Esophagus muscularis mucosa (tissue), 4 donors: ENCODE measurements at places on chromosomes 5 and 9. TPM values are rescaled to one million over a fixed set of nuclear protein-coding genes. Genes with fewer than 3 reads are reported as not detected.

Gene TEX48
- total RNA-seq, result not detected

DNA sequence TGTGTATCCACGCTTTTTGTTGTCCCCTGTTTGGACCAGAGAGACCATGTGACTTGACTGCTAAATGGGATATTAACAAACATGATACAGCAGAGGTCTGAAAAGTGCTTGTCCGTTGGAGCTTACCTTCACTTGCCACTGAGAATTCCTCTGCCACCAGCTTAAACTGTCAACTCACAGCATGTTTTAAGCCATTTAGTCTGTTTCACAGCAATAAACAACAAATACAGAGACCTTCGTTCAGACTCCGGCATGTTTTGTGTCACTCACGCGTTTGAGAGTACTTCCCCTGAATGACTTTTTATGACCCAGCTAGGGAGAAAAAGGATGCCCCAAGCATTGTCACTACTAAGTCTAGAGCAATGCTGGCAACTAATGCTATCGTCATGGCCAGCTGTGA, 173.8 kb downstream of the PTPRD start:
- H3K27me3 ChIP-seq, result no peaks in the 10 kb centered on the region
- no peaks in the 10 kb centered on the region for H3K36me3 ChIP-seq
- DNase-seq, result no peak
- no peak overlapping the region for H3K4me3 ChIP-seq

- H3K27ac ChIP-seq, result no peak overlapping the region
- H3K4me1 ChIP-seq, result no peaks in the 10 kb centered on the region
- H3K36me3 ChIP-seq, result no peaks in the 10 kb centered on the region
- DNase-seq, result peak; percentile 31
- H3K4me3 ChIP-seq, result no peak overlapping the region
- H3K27me3 ChIP-seq, result no peaks in the 10 kb centered on the region
Measured at GRCh38 chr5:79806741-79807140, 117.1 kb downstream of the CMYA5 start.

GRCh38 chr5:66992547-66992946, 204.1 kb downstream of the CD180 start:
- no peak for DNase-seq
- no peak overlapping the region for H3K27ac ChIP-seq

DNA sequence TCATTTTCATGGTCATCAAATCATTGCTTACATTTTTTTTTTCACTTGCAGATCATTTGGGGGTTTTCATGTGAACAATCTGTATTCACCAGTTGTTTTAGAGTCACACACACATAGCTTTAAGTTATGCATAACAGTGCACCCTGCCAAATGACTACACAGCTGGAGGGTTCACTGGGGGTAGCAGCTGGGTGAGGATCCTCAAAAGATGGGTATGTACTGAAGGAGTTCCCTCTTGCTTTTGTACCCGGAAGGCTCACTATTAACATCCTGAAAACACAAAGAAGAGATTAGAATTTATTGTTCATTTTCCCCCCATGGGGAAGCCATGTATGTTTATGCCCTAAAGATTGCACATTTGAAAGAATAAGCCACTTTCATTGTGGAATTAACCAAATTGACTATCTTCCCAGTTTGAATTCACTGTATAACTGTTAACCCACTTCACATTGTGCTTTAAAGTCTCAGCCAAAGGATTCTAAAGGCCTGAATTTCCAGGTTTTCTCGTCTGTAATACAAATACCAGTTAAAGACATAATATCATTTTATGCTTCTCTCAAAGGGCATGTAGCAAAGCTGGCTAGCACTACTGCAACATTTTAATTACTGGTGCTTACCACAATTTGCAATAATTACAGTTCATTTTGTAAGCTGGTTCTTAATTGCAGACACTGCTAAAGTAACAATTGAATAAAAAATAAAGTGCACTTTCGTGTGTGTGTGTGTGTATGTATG, 466.4 kb upstream of the MEF2C start:
- H3K27ac ChIP-seq, result no peak overlapping the region
- H3K4me3 ChIP-seq, result no peak overlapping the region
- H3K36me3 ChIP-seq, result no peaks in the 10 kb centered on the region
- no peaks in the 10 kb centered on the region for H3K4me1 ChIP-seq
- no peaks in the 10 kb centered on the region for H3K27me3 ChIP-seq
- DNase-seq, result no peak

Gene INPP5E
- 9.1 TPM for total RNA-seq

Gene CCNJL
- total RNA-seq, result 1.2 TPM

DNA sequence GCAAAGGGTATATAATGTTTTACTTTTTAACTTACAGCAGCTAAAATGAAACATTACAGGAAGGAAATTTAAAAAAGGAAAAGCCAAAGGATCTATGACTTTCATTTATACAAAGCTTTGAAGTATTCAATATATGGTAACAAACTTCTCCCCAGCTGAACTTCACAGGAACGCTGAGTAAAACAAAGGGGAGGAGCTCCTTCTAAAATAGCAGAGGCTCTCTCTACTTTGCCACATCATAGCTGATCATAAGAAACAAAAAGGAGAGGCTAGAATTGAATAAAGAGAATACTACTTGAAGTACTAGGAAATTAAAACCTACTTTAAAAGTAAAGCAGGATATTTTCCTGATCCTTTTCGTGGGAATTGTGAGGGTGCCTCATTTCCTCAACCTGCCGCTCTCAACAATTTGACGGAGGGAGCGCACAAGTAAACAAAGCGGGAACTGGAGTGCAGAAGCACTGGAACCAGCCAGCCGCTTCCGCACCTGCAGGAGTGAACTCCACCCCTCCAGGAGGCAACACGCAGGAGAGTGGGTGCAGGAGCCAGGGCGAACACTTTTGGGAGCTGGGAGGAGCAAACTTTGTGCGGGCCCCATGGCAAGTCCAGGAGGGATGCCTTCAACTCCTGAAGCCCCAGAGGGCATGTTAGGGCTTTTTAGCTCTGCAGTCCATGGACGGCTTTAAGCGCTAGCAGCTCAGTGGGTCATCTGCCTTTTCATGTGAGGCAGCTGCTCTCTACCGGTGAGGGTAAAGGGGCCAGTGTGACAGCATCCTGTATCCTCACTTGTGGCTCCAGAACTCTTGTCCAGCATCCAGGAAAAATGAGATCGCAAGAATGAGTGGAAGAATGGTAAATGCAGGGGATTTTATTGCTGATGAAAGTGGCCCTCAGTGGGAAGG, 757.4 kb downstream of the PTPRD start:
- DNase-seq, result no peak
- H3K27me3 ChIP-seq, result no peaks in the 10 kb centered on the region
- no peak overlapping the region for H3K27ac ChIP-seq
- no peak overlapping the region for H3K4me3 ChIP-seq

Gene C5orf46
- total RNA-seq, result not detected

DNA sequence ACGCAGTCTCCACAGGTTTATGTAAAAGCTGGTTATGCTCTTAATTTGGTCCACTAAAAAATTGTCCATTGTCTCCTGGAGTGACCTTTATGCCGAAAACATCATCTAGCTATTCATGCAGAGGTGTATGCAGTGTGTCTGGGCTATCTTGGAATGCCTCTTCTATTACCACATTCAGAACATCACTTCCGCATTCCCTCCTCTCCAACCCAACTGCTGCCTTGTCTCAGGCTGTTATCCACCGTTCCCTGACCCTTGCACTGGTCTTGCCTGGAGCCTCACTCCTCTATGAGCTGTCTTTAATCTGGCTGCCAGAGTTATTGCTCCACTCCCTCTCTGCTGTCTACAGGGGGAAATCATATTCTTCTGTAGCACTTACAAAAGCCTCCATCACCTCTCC, 214.1 kb upstream of the ANKRD55 start:
- no peaks in the 10 kb centered on the region for H3K27me3 ChIP-seq
- H3K4me1 ChIP-seq, result no peaks in the 10 kb centered on the region
- H3K4me3 ChIP-seq, result no peak overlapping the region
- no peak for DNase-seq
- H3K27ac ChIP-seq, result no peak overlapping the region

Gene PCDHGA2
- total RNA-seq, result 5.4 TPM

- H3K4me1 ChIP-seq, result peaks cover 33% of the 10 kb centered on the region
- no peak overlapping the region for H3K27ac ChIP-seq
- H3K4me3 ChIP-seq, result no peak overlapping the region
- DNase-seq, result no peak
- no peaks in the 10 kb centered on the region for H3K36me3 ChIP-seq
- no peaks in the 10 kb centered on the region for H3K27me3 ChIP-seq
Measured at GRCh38 chr9:27382308-27382707, 85.4 kb upstream of the EQTN start.
